ENCODE measurements at places on chromosomes 7 and 10.

DNA sequence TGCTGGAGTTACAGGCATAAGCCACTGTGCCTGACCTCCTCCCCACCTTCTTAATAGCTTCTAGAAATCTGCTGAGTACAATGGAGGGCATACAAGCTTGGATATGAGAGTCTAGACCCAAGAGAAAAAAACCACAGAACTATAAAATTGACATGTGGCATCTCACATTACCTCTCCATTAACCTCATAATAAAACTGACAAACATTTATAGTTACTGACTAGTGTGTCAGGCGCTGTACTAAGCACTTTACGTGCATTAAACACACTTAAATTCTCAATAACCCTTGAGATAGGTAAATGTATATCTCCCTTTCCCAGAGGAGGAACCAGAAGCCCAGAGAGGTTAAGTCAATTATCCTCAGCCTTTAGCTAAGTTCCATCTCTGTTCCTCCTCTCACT, 300.5 kb upstream of the MYO3A start:
- DNase-seq, result no peak

DNA sequence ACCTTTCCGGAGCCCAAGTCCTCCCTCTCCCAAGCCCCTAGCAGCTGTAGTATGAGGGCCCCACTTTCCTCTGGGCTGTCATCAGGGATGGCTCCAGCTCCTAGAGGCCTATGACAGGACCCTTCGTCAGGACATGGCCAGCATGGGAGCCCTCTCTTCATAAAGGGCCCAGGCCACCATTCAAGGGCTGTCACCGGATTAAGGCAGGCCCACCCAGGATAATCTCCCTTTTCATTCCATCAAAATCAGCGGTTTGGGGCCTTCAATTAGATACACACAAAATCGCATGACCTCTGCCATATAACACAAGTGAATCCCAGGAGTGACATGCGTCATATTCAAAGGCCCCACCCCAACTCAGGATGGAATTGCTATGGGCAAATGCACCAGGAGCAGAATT, 12.2 kb upstream of the GDF10 start:
- no peak for DNase-seq

- DNase-seq, result no peak
Observed at GRCh38 chr10:129877773-129878371, 86.2 kb downstream of the EBF3 start.

DNA sequence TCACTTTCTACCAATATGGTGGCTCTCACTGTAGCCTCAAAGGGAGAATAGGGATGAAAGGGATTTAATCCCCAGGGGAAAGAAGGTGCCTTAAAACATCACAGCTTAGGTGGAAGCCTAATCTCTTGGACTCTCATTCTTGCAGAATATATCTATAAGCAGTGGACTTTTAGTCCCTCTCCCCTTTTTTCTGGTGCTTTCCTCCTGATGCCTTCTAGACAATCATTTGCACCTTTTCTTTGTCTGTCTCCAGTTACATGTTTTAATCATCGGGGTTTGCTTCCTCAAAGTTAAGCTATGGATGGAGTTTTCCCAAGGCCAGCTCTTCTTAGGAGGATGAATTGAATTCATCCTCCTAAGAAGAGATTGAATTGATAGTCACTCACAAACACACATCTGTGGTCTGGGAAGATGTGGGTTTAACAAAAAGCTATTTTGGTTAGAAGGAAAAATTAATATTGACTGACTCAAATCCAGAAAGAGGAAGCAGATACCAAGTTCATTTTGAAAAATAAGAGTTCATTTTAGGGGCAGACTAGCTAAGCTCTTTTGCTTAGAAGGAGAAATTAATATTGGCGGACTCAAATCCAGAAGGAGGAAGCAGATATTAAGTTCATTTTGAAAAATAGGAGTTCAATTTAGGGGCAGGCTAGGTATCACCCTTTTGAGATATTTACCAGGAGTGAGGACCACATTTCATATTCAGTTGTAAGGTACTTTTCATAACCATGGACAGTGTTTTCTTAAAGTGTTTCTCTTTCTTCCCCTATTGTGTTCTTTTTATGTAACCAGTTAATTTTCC, 35.2 kb upstream of the PLEKHS1 start:
- no peak for DNase-seq

- DNase-seq, result peak; percentile 72
Observed at GRCh38 chr7:4683884-4684565, 1.9 kb downstream of the FOXK1 start.

GRCh38 chr7:153476166-153476565, 576.0 kb upstream of the DPP6 start:
- DNase-seq, result no peak

DNA sequence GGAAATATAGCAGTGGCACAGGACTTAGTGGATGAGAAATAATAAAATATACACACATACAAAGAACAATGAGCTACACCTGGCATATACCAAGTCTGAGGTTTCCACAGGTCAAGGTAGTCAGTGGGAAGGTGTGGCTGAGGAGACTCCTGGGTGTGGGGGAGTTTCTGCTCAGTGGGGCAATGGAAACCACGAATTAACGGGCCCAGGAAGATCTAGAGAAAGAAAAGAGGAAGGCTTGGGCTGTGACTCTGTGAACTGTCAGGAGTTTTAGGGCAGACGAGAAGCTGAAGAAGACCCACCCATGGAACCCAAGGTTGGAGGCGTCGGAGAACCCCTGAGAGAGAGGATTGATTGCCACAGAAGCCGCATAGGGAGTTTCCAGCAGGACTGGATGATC, 196.5 kb downstream of the HERPUD2 start:
- no peak for DNase-seq

DNA sequence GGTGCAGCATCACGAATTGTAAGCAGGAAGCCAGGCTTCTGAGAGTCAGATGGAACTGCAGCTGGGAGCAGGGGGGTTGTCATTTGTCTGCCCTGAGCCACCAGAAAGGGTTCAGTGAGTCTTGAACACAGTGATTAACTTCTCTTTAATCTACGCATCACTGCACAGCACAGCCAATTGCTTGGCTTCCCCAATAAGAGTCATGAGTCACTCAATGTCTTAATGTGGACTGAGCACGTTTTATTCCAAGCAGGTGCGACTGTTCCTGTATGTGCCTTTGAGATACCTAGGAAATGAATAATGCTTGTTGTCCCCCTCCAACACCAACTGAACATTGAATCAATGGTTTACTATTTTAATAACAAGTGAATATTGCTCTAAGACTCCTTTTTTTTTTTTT, 26.0 kb upstream of the PLEKHA1 start:
- DNase-seq, result peak; percentile 60

DNA sequence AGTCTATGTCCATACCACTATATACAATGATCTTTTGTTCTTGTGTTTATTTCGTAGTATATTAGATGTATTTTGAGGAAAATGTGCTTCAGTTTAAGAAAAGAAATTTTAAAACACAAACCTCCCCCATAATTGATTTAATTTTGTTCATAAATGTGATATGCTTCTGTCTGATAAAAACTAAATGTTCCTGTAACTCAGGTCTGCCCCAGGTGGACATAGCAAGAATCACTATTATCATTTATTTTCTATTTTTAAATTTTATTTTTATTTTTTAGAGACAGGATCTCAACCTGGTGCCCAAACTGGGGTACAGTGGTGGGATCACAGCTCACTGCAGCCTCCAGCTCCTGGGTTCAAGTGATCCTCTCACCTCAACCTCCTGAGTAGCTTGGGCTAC, 43.2 kb downstream of the BEND7 start:
- no peak for DNase-seq

Measured in B cell (primary cell).